ENCODE measurements at places on chromosomes 7 and 10. TPM values are rescaled to one million over a fixed set of nuclear protein-coding genes. Genes with fewer than 3 reads are reported as not detected.

DNA sequence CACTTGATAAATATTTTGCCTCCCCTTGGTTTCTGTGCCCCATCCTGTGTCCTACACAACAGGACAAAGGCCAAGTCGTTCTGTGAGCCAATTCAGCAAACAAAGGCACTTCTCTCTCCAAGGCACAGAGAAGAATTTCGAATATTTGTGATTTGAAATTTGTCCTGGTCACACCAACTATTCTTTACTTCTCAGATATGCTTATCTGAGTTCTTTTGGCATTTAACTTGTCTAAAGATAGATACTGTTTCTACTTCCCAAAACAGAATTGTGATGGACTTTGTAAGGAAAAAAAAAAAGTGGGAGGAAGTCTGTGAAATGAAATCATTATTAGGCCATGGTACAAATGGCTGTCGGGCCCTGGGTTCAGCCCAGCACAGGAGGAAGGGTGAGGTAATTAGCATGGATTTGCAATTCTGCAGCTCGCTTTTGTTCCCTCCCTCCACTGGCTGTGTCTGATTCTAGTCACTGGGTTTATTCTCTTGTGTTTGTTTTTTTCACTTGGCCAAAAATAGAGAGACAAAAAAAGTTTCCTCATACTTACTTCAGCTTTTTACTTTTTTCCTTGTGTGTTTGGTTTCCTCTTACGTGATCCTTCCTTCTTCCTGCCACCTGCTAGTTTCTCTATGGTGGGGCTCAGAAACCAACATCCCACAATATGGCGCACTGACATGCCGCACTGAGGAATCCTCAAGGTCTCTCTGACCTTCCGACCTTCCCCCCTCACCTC lies 108.2 kb upstream of the MKLN1 start:
- no peaks in the 10 kb centered on the region for H3K27me3 ChIP-seq
- DNase-seq: peak; percentile 67
- H3K27ac ChIP-seq: peak overlapping the region; percentile 0
- peaks cover 4% of the 10 kb centered on the region for H3K4me1 ChIP-seq
- H3K36me3 ChIP-seq: peaks cover 3% of the 10 kb centered on the region

GRCh38 chr7:1503390-1503789 lies 799 bp downstream of the INTS1 start:
- H3K4me1 ChIP-seq: no peaks in the 10 kb centered on the region
- H3K36me3 ChIP-seq: peaks cover 39% of the 10 kb centered on the region
- no peak for DNase-seq
- no peak overlapping the region for H3K27ac ChIP-seq
- no peaks in the 10 kb centered on the region for H3K27me3 ChIP-seq

- H3K27ac ChIP-seq: no peak overlapping the region
- H3K27me3 ChIP-seq: no peaks in the 10 kb centered on the region
- no peaks in the 10 kb centered on the region for H3K36me3 ChIP-seq
- H3K4me3 ChIP-seq: no peak overlapping the region
Measured at GRCh38 chr10:43667317-43667731, 18.6 kb upstream of the ZNF32 start.

DNA sequence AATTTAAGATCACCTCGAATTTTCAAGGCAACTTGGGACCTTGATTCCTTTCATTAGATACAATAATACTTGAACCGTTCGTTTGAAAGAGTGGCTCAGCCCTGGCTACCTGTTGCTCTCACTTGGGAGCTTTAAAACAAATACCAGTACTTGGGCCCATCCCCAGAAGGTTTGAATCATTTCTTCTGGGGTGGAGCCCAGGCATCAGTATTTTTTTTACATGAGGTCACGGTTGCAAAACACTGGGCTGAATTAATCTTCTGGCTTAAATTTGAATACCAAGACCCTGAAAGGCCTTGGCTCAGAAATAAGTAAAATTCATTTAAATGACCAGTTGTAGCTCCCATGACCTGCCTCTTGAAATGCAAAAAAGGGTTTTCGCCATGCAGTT lies 214.9 kb downstream of the CREB5 start:
- DNase-seq: no peak
- H3K27ac ChIP-seq: no peak overlapping the region
- H3K4me1 ChIP-seq: no peaks in the 10 kb centered on the region
- no peak overlapping the region for H3K4me3 ChIP-seq
- no peaks in the 10 kb centered on the region for H3K36me3 ChIP-seq
- no peaks in the 10 kb centered on the region for H3K27me3 ChIP-seq

DNA sequence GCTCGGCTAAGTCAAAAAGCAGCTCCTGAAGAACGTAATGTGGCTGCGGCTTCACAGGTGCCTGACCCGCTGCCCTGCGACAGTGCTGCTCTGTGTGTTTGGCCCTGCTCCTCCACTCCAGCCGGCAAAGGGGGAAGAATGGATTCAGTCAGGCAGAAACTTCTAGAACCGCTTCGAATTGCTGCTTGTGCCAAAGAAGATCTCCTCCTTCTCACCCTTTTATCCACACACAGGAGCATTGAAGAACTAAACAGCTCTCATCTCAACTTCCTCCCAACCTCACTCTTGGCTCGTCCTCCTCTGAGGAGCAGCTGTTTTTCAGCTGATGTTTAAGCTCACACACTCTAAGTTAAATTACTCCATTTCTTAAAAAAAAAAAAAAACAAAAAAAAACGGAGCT lies 651.4 kb downstream of the INHBA start:
- DNase-seq: no peak
- H3K27me3 ChIP-seq: no peaks in the 10 kb centered on the region
- no peak overlapping the region for H3K4me3 ChIP-seq
- no peaks in the 10 kb centered on the region for H3K36me3 ChIP-seq
- no peaks in the 10 kb centered on the region for H3K4me1 ChIP-seq

GRCh38 chr10:127984945-127985344 lies 78.0 kb downstream of the PTPRE start:
- no peaks in the 10 kb centered on the region for H3K27me3 ChIP-seq
- H3K27ac ChIP-seq: no peak overlapping the region
- H3K4me3 ChIP-seq: no peak overlapping the region
- DNase-seq: no peak

GRCh38 chr7:2970307-2970664 lies 73.4 kb downstream of the CARD11 start:
- H3K4me3 ChIP-seq: no peak overlapping the region
- no peaks in the 10 kb centered on the region for H3K27me3 ChIP-seq
- no peaks in the 10 kb centered on the region for H3K4me1 ChIP-seq
- DNase-seq: no peak
- no peak overlapping the region for H3K27ac ChIP-seq

CDC14C gene
- not detected for total RNA-seq

TMEM26 gene
- total RNA-seq: 0.09 TPM

MKI67 gene
- 99.0 TPM for total RNA-seq

LIPN gene
- total RNA-seq: not detected

ACSL5 gene
- not detected for total RNA-seq

OR2A7 gene
- total RNA-seq: 2.5 TPM

All from H9 (cell line).